ENCODE measurements at places on chromosomes 4 and X. TPM values are rescaled to one million over a fixed set of nuclear protein-coding genes. Genes with fewer than 3 reads are reported as not detected.

KIT gene
- 0.79 TPM for polyA plus RNA-seq

MAGEA1 gene
- polyA plus RNA-seq = 3.0 TPM

ERVMER34-1 gene
- 0.06 TPM for polyA plus RNA-seq

SNX12 gene
- 39.8 TPM for polyA plus RNA-seq

DGKK gene
- 0.02 TPM for polyA plus RNA-seq

MAGED1 gene
- 189 TPM for polyA plus RNA-seq

FRAS1 gene
- polyA plus RNA-seq = 8.3 TPM

SYP gene
- 0.76 TPM for polyA plus RNA-seq

ANK2 gene
- polyA plus RNA-seq = 1.5 TPM

TEX13A gene
- not detected for polyA plus RNA-seq

All from SK-N-SH (cell line).